Cortex of kidney (tissue), 1 donor: ENCODE measurements at places on chromosomes 12 and 14.

DNA sequence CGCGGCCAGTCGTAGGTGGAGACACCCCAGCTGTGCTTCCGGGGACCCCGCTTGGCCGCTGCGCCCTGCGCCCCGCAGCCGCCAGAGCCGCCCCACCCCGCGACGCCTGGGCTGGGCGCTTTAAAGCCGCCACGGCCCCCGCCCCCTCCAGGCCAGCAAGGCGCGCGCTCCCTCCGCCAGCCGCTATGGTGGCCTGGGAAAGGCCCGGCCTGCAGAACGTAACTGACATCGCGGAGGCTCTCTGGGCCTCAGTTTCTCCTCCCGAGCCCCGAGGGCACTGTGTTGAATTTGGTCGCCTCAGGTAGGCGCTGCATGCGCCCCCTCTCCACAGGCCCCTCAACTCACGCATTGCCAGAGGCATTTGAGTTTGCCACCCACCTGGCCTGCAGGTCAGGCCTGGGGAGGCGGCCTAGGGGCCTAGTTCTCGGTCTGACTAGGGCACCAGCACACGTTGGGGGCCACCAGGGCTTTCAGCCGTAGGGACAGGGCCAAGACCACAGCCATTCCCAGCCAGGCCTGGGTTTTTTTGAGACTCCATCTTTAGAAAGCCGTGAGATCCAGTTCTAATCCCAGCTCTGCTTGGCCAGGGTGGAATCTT lies at the start of gene NGB:
Gene NGB (minus strand): TSS at position 94 of the 598 bp plus-strand sequence. CDS start 269 bp downstream, outside the sequence.
- DNase-seq, result no peak

DNA sequence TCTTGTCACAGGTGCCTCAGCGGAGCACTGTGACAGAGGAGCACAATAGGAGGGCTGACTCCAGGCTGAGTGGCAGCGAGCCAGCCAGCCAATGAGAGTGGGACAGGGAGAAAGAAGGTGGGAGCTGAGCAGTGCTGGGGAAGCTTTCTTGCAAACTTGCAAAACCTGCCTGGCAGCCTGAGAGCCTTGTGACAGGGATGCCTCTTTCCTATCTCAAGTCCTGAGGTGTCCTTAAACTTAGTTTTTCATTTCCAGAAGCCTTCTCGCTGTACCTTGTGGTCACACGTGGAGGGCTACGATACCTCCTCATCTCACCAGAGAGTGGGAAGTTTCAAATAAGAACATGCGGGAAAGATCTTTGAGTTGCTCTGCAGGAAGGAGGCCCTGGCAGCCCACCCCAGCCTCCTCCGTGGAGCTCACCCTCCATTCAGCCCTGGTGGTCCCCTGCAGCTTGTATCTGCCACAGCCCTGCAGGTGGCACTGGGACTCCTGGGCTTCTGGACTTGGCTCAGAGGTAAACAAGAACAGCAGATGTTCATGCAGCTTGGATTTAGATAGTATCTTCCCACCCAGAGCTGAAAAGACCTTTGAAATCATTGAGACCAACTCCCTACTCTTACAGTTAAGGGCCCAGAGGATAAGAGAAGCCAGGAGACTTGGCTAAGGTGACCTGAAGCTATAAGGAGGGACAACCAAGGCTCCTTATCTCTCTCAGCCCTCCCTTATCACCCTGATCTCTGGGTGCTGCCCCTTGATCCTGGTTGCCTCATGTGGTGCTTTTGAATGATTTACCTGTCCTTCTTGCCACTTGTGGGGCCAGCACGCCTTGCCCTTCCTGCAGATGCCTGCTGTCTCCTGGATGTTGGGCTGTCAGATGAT lies 153.5 kb upstream of the MAX start:
- no peak for DNase-seq

GRCh38 chr14:32233260-32233659 lies 30.2 kb upstream of the RNU6-8 start:
- no peak for DNase-seq

- DNase-seq, result no peak
These were observed 72.9 kb upstream of the VASH1 start for GRCh38 chr14:76688383-76688671.

DNA sequence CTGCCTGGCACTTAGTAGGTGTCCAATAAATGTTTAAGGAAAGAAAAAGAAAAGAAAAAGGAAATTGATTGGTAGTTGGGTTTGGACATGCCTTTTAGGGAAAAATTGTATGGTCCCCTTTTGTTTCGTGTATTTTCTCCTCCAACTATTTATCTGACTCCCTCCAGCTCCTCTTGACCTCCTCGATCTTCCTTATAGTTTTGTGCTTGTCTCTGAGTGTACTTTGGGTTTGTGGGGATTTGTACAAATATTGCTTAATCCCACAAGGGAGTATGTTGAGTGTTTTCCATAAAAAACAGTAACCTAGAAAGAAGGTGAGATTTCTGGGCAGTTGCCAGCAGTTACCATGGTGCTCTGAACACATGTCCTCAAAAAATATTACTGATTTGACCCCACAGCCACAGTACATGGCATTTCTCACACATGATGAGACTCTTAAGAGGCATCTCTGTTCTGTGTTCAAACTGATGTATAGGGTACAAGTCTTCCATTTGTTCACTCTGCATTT lies 15.7 kb downstream of the PLEKHG7 start:
- no peak for DNase-seq

- no peak for DNase-seq
These were observed 619.4 kb downstream of the VRK1 start for GRCh38 chr14:97416550-97416949.

GRCh38 chr14:31968107-31968810 lies 108.8 kb upstream of the ARHGAP5 start:
- no peak for DNase-seq

DNA sequence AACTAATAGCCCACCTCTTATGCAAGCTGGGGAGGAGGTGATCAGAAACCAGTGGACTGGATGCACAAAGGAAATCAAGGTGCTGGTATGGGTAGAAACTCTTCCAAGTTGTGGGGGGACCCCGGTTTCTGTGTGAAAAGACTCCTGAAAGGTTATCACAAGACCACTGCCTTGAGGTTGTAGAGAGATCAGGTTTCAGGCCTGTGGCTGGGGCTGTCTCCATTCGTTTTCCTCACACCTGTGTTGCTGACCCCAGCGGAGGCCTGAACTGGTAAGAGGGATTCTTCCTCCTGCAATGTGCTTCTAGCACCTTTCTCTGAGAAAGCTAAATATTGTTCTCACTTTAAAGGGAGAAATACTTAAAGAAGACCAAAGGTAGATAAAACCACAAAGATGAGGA lies 9.3 kb upstream of the OR4K5 start:
- DNase-seq, result no peak

- DNase-seq, result no peak
These were observed 55.7 kb downstream of the WDR20 start for GRCh38 chr14:102195446-102195845.

DNA sequence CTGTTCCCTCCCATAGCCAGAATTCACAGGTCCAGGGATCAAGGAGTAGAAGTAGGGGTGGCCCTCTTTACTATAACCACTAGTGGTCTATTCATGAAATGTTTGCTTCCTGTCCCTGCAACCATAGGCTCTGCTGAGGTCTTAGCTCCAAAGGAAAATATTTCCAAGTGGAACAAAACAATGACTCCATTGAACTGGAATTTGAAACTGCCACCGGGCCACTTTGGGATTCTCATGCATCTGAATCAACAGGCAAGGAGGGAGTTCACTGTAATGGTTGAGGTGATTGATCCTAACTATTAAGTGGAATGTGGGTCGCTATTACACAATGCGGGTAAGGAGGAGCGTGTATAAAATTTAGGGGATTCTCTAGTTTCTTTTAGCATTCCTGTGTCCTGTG lies 197.0 kb downstream of the ETNK1 start:
- DNase-seq, result no peak

- no peak for DNase-seq
These were observed 65.3 kb downstream of the IFT43 start for GRCh38 chr14:76050797-76051392.

DNA sequence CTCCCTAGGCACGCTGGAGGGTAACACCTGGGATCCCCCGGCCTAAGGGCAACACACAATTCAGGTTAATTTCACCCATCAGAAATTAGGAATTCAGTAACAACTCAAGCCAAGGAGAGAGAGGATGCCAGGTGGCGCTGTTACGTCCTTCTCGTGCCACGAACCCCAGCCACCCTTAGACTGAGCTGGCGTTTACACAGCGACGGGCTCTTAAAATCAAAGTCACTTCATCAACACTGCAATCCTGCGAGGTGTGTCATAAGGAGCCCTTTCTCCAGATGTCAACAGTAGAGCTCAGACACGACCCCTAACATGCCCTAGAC lies 110.6 kb upstream of the TMEM132D start:
- DNase-seq, result no peak

- DNase-seq, result no peak
These were observed 138.5 kb downstream of the ANO6 start for GRCh38 chr12:45354399-45354798.

DNA sequence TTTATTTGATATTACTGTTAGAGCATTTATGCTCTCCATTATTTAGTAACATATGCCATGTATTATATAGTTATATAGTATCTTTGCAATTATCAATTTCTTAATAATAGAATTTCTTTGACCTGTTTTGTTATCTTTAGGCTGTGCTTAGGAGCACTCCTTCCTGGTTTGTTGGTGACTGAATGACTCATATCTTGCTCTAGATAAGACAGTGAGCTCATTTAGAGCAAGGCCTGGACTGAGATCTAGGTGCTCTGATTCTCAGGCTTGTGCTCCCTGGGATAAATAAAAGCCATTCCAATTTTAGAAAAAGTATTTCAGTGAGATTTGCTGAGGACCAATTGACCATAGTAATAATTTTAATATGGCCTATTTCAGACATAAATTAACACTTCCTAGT lies 951.2 kb downstream of the FLRT2 start:
- DNase-seq, result no peak

GRCh38 chr12:88163371-88163770 lies 21.3 kb downstream of the TMTC3 start:
- no peak for DNase-seq

DNA sequence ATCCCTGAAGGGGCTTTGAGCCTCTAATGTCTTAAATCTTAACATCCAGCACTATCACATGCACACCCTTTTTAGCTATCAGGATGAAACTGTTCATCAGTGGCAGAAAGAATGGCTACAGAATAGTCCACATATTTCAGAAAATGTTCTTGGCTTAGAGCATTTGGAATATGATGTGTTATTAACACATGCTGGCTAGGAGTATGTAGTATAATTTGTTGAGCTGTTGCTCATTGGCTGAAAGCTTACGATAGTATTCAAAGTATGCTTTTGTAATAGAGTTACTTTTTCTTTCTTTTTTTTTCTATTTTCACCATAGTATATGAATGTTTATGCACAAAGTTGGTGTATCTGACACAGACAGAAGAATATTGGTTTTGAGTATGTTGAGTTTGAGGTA lies 55.1 kb downstream of the MNAT1 start:
- DNase-seq, result no peak

DNA sequence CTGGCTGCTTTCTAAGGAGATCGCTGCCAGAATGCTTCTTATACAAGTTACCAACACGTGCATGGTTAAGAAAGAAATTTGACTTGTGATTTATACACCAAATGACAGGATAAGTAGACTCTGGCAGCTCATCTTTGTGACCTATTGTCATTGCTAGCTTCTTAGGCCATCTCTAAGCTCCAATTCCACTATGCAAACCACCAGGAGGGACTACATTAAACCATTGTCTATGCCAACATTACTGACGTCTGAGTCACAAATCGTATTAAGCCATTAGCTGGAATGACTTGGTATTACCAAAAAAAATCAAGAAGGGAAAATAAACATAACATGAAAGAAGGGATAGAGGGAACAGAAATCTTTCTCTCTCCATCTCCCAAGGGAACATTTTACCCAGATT lies 15.8 kb upstream of the VPS33A start:
- DNase-seq, result no peak

GRCh38 chr14:72155379-72155993 lies 223.3 kb downstream of the RGS6 start:
- no peak for DNase-seq

DNA sequence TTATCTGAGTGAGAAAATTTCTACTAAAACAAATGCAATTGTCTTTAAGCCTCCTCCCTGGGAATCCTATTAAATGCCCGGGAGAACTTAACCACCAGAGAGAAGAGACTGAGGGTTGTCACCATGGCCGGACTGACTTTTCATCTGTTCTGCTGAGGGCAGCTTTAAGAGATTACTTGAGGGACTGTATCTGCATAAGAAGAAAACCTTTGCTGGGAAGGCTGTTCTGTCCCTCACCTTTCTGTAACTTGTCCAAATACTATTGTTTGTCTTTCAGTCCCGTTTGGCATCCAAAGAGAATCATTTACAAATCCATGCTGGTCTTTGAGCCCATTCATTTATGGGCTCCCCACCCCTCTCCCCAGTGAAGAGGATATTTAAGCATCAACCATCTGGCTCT lies 306.3 kb upstream of the FLRT2 start:
- DNase-seq, result no peak

DNA sequence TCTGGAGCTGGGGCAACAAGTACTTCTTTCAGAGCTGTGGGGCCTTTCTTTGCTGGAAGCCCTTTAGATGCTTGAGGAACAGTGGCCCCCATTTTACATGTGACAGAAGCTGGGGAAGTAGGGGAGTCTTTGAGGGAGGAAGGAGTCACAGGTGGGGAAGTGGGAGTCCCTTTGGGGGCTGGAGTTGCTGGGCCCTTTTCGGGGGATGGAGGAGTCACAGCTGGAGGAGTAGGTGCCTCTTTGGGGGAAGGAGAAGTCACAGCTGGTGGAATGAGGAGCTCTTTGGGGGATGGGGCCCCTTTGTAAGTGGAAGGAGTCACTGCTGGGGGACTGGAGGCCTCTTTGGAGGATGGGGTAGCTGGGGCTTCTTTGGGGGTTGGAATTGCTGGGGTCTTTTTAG lies 8.6 kb downstream of the NACA start:
- DNase-seq, result no peak

- DNase-seq, result no peak
These were observed 9.6 kb downstream of the KCNJ8 start for GRCh38 chr12:21764950-21765349.

GRCh38 chr12:14681625-14682024 lies 14.8 kb downstream of the GUCY2C start:
- no peak for DNase-seq

DNA sequence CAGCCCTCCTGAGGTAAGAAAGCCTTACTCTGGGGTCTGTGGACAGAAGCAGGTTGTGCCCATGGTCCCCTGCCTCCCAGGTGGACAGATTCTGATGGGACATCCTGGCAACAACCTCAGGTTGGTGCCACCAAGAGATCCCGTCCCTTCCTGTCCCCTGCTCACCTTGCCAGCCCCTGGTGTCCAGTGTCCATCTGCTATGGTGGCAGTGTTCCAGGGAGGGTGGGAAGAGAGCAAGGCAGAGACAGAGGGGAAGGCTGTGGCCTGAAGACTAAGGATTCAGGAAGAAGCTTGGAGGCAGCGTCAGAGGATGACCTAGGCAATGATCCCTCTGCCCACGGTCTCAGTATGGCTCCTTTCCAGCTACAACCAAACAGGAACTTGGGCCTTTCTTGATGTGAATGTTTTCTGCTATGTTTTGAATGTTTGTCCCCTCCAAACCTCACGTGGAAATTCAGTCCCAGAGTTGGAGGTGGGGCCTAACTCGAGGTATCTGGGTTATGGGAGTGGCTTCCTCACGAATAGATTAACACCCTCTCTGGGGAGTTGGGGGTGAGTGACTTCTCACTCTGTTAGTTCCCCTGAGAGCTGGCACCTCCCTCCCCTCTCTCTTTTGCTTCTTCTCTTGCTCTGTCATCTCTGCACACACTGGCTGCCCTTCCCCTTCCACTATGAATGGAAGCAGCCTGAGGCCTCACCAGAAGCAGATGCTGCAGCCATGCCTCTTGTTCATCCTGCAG lies 26.9 kb downstream of the IQSEC3 start:
- DNase-seq, result no peak
